ENCODE measurements at places on chromosomes 7 and 10.

- no peak for DNase-seq
These were observed 23.7 kb upstream of the TRPV6 start for GRCh38 chr7:142908921-142909890.

DNA sequence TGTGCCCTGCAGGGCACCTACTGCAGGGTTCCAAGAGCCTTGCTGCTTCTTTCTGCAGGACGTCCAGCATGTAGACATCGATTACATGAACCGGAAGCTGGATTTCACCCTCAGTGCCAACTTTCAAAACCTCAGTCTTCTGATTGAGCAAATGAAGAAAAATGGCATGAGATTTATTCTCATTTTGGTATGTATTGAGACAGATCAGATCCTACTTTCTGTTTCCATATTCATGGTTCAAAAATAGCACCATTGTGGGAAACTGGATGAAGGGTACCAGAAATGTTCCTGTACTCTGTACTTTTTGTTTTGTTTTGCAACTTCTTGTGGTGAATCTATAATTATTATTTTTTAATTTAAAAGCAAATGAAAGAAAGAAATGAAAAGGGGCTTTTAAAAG lies 64.1 kb downstream of the MGAM2 start:
- DNase-seq: no peak

- DNase-seq: no peak
These were observed 471.7 kb upstream of the GALNT17 start for GRCh38 chr7:70660154-70660818.

DNA sequence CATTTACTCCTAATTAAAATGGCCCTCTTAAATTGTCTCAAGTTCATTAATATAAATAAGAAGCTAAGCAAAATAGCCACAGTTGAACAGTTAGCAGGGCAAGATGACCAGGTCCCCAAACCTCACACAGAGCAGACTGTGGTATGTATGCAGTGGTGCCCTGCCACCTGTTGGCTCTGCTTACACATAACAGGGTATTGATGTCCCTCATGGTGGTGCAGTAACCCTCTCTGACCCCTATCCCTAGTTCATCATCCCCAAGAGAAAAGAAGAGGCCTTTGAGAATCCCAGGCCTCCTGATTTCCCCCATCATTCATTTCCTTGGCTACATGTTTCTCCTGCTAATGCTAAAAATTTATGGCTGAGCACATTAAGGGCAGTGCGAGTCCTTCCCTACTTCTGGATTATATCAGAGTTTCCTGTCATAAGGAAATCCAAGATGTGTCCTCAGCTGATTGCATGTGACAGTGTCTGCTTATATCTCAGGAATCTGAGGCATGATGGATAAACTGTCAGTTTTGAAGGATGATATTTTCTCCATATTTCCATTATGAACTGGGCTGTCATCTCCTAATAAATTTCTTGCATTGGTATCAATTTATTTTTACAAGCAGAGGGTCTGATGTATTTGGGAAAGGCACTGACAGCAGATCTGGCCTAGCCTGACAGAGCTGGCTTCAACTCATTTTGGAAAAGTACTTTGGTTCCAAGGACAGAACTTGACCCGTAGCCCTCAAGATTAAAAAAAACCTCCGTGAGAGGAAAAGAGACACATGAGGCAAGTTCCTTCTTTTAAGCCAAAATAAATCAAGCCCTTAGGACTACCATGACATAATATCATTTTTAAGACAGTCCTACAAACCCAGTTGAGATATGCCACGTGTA lies 880.6 kb downstream of the LRMDA start:
- peak; percentile 35 for DNase-seq

DNA sequence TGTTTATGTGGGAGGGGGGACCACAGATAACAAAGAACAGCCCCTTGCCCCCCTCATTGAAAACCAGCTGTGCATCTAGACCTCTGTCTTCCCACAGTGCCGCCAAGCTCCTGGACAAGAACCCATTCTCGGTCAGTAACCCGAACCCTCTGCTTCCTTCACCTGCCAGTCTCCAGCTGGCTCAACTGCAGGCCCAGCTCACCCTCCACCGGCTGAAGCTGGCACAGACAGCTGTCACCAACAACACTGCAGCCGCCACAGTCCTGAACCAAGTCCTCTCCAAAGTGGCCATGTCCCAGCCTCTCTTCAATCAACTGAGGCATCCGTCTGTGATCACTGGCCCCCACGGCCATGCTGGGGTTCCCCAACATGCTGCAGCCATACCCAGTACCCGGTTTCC lies 91.0 kb upstream of the PDCD4 start:
- peak; percentile 73 for DNase-seq

GRCh38 chr10:69960606-69960987 lies 92.0 kb upstream of the MACROH2A2 start:
- DNase-seq: no peak

- DNase-seq: no peak
These were observed 56.2 kb upstream of the SEPHS1 start for GRCh38 chr10:13404305-13404759.

DNA sequence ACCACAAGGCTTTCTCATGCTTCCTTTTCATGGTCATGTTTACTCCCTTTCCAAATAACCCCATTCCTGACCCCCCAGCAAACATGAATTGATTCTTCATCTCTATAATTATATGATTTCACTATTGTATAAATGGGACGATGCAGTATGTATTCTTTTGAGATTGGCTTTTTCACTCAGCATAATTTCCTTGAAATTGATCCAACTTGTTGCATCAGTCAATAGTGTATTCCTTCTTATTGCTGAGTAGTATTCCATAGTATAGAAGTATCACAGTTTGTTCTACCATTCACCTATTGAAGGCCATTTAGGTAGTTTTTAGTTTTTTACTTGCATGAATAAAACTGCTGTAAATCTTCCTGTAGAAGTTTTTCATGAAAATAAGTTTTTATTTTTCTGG lies 264.7 kb downstream of the BAMBI start:
- no peak for DNase-seq

GRCh38 chr7:24778543-24779282 lies 21.4 kb upstream of the GSDME start:
- DNase-seq: no peak

DNA sequence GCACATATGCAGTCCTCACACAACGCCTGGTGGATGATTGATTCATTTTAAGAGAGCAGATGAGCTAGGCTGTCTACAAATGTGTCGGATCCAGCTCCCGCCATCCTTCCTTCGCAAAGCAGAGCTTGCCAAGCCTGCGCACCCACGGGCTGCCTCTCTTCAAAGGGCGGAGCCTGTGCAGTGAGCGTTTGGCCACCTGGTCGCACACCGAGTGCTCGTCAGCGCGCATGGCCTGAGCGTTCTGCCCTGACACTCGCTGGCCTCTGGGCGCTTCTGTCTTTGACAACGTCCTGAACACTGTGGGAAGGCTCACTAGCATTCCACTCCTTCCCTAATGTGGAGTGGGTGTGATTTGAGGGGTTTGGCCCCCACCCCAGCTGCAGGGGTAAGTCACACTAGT lies 47.1 kb upstream of the TMEM72 start:
- DNase-seq: no peak

DNA sequence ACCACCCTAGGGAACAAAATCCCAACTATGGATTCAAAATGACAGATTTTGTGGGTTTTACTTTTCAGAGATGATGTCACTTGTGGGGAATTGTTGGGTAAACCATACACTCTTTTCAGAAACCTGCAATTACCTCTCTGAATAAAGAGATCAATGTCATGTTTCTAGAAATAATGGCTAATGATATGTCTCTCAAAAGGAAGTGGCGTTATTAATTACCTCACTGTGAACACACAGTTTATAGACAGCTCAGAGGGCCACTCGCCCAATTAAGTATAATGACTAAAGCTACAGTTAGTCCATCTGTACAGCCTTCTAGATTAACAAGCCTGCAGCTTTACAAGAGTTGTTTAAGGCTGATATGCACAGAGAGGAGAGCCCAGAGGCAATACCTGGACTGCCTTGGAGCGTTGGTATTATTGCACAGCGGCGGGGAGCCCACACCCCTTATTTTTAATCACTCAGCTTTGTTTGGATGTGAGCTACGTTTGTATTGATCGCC lies 79.5 kb downstream of the RAB11FIP2 start:
- DNase-seq: no peak

DNA sequence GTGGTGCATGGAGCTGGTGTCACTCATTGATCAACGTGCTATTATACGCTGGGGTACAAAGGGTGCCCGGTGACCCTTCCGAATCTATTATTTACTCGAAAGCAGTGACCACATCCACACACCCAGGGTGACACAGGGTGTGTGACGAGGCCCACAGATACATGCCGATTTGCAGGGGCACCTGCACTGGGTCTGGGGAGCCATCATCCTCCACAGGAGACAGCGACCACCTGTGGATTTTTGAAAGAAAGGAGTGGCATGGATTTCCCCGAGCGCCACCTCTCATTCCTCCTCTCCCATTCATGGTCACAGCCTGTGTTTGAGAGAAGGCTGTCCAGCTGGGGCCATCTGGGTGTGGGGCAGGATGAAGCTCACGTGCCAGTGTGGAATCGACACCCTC lies 249.7 kb downstream of the PAXIP1 start:
- no peak for DNase-seq

DNA sequence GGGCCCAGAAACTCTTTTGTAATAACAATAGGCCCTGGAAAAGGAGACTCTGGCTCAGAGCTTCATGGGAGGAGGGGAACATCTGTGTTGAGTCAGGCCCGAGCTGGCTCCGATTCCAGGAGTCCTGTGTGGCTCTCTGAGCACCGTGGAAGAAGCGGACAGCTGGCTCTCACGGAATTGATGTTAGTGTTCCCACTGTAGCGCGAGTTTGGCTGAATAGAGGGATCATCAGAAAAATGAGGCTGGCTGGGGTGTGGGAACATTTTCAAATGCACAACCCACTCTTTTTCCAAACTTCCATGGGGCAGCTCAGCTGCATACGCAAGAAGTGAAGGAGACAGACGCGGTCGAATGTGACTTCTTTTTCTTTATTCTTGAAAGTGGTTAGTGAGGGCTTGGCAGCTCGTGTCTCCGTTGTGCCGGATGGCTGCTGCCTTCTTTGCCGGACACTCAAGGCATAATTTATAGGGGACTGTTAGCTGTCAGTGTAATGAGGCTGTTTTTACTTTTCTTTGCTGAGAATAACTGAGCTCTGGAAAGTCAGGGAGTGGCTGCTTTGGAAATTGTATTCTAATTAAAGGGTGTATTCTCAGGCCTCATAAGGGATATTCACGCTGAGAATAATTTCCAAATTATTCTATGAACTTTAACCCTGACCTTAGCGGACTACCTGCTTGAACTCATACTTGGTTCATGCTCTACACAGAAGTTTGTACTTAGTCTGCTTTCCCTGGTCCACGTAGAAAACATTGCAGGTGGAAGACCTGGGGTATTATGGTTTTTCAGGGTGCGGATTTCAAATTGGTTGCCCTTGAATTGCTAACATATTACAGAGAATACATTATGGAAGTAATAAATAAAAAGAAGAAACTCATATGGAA lies 23.1 kb downstream of the MDFIC start:
- DNase-seq: no peak

GRCh38 chr10:112507988-112508387 lies 61.0 kb downstream of the VTI1A start:
- DNase-seq: no peak

DNA sequence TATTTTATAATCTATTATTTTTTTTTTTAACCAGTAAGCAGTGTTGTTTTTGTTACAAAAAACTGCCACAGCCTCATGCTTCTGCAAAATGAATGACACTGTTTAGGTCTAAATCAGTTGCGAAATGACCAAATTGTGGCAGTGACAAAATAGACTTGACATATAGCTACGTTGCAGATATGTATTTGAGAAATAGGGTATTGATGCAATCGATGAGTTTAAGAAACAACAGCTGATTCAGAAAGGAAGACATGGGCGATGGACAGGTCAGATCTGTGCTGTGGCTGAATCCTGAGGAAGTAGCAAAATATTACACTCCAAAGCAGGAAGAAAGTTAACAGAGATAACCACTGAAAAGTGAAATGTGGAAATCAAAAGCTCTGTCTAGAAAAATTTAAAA lies 89.0 kb upstream of the STEAP4 start:
- DNase-seq: no peak

GRCh38 chr10:105611244-105611798 lies 970.2 kb downstream of the SORCS3 start:
- DNase-seq: no peak

DNA sequence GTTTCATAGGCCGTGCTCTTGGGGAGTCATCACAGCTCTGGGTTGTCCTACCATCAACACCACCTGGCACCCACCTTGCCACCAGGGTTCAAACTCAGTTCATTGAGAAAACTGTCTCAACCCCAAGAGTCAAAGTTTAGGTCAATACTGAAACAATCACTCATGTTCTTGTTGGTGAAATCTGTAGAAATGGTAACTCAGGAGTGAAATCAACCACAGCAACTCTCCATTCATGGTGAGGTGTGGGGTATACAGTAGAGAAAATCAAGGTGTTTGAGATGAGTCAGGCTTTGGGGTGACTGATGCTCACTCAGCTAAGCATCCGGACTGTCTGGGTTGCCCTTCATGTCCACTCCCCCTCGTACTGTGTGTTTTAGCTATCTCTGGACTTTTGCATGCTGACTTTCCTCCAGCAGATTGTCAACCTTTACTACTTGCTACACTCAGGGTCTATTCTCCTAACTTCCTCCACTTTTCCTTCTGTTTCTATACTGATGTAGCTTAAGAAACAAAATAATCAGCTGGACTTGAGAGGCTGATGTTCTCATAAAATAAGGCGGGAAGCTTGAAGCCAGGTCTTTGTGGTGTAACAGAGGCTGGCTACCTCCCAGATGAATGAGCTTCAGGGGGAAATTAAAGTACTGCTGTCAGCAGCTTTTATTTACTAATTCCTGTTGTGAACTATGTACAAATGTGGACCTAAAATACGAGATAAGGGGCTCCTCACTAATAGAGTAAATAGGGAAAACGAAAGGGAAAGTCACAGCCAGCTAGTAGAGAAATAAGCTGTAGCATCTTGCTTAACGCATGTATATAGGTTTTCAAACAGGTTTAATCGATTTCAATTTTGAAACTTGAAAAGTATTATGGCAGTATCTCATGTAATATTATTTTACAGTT lies 173.6 kb upstream of the AKR1E2 start:
- no peak for DNase-seq

DNA sequence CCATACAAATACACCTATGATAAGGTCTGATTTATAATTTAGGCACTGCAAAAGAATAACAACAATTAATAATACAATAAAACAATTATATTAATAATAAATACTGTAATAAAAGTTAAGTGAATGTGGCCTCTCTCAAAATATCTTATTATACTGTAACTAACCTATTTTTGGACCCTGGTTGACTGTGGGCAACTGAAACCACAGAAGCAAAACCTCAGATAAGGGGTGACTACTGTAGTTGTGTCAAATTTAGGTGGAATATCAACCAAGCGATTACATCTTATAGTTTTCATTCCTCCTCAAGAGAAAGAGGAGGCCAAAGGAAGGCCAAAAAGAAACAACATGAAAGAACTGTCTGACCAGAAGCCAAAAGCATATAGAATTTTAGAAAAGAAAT lies 103.9 kb downstream of the SKAP2 start:
- DNase-seq: no peak

- no peak for DNase-seq
These were observed 261.4 kb downstream of the ZMYND11 start for GRCh38 chr10:396535-397220.
